ENCODE measurements at places on chromosomes 5 and 9.

GRCh38 chr9:123174079-123174478 lies 94.3 kb downstream of the STRBP start:
- no peak for DNase-seq

DNA sequence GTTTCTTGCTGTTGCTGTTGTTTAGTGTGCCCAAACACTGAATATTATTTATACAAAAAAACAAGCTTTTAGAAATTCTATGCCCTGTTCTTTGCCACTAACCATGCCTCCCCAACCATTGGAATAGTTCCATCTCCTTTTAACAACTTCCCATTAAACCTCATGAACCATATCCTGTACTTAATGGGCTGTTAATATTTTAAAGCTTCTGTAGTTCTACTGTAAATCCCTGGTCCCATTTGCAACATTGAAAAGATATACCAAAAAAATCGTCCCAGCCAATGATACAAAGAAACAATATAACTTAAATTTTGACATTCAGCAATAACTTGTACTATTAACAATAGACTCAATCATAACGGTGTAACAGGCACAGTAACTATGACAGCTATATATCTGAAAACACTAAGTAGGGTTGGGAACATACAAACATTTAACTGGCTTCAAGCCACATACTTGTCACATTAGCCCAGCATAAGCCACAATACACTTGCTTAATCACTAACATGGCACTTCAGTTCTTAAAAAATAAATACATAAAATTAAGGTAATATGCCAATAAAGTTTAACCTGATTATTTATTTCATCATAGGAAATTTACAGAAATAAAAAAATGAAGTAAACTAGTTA lies 86.1 kb downstream of the ADAMTS6 start:
- no peak for DNase-seq

DNA sequence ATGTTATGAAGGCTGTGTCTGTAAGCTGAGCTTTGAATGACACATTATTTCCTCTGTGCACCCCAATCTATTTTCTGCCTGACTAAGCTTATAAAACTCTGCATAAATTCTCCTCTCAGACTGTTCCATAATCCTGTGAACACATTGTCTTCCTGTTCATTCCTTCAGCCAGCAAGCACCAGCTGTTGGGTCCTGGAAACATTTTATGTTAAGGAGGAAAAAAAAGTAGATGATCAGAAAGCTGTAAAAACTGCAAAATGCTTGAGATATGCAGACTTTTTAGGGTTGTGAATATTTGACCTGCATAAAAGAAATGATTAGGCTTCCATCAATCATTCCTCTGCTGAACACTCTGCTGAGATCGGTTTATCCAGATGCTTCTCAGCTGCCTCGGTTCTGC lies 1246.0 kb upstream of the DMAC1 start:
- DNase-seq = no peak

DNA sequence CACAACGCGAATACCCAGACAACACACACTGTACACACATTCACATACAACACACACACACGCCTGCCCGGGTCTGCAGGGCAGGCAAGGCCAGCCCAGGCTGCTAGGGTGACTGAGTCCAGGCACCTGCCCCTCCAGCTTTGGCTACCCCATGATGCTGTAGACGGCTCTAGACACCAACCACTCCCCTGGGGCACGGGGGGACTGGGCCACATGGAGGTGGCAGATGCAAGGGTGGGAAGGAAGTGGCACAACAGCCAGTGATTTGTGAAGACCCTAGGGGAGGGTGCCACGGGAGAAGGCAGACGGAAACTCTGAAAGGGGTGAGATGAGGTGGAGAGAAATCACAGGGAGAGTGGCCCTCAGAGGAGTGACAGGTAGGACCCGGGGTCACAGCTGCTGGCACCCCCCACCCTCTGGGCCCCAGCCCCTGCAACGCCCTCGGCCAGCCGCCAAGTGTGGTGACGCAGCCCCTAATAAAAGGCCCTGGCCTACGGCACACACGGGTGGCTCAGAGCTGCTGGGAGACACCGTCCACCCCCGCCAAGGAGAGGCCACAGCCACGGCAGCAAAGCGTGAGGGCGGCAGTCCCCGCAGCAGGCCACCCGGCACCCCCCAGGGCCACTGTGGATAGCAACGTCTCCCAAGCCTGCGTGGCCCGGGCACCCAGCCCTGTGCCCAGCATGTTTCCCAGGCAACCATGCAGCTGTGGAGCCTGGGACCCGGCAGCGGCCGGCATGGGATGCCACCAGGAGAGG lies 6.6 kb upstream of the CCDC187 start:
- DNase-seq = no peak

DNA sequence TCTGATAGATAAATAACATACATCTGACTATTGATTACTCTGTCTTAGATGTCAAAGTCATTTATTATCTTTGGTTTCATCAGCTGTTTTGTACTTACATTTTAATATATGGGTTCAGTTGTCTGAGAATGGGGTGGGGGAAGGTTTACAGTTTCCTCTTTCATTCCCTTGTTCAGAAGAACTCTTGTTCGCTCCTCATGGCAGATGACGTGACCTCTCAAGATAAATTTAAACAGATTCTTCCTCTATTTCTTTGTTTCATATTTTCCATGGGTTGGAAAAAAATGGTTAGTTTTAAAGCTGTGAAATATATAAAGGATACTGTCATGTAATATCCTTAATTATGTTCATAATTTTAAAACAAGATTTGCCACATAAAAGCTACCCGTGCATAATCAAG lies 61.4 kb downstream of the TSSK1B start:
- no peak for DNase-seq

DNA sequence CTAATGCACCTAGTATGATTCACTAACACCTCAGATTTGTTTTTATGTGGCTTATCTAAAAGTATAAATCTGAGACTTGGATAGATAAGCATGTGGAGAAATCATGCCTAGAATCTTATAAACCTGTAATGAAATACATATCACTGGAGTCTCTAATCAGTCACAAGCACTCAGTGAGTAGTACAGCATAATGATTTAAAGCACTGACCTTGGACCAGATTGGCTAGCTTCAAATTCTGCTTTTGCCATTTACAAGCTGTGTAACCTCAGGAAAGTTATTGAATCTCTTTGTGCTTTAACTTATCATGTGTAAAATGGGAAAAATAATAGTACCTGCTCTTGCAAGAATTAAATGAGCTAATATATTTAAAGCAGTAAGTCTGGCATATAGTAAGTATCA lies 61.2 kb upstream of the ALDH1A1 start:
- no peak for DNase-seq

- DNase-seq = no peak
These were observed 38.9 kb downstream of the PTTG1 start for GRCh38 chr5:160460377-160461049.

- DNase-seq = no peak
These were observed 142.0 kb upstream of the CHD1 start for GRCh38 chr5:99070822-99071221.

DNA sequence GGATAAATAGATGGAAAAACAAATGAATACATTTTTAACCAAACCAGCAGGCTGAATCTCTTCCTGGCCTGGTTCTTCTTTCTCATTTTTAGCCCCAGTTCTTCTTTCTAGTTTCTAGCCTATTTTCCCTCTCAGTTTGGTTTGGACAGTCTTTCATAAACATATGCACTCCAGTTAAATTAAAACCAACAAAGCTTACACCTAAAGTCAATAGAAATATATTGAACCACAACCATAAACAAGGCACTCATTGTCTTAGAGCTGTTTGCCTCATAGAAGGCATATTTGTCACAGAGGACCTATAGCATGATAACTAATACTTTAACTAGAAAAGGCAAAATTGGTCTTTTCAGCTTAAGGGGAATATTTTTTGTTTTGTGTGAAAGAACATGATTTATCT lies 638.3 kb downstream of the NR2F1-AS1 start:
- DNase-seq = no peak

- no peak for DNase-seq
These were observed 80.6 kb upstream of the SIMC1 start for GRCh38 chr5:176157656-176158055.

- no peak for DNase-seq
These were observed 33.3 kb downstream of the PIK3R1 start for GRCh38 chr5:68248896-68249295.

DNA sequence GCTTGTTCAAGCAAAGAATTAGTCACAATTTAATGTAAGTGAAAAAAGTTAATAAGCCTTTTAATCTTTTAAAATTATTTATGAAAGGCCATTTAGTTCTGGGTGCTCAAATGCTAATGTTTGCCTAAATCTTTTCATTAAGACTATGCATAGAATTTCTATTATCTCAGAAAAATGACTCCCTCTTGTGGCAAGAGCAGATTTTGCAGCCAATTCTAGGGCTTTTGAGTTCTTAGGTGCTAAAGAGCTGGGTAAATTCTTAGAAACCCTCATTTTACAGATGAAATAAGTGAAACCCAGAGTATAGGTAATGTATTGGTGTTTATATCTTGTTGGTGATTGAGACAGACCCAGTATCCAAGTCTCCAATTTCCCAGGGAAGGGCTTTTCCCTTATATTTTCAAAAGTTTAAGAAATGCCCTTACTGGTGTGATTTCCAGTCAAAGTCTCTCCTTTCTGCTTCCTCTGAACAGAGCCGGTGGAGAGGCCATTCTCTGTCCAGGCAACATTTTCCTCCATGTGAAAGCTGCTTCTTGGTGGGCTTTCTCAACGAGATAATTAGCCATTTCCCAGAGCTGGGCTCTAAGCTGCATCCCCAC lies 24.1 kb upstream of the PCSK5 start:
- DNase-seq = no peak

GRCh38 chr9:78144008-78144381 lies 91.9 kb upstream of the CEP78 start:
- no peak for DNase-seq

GRCh38 chr9:122562134-122562760 lies 9.3 kb downstream of the OR1N2 start:
- no peak for DNase-seq

DNA sequence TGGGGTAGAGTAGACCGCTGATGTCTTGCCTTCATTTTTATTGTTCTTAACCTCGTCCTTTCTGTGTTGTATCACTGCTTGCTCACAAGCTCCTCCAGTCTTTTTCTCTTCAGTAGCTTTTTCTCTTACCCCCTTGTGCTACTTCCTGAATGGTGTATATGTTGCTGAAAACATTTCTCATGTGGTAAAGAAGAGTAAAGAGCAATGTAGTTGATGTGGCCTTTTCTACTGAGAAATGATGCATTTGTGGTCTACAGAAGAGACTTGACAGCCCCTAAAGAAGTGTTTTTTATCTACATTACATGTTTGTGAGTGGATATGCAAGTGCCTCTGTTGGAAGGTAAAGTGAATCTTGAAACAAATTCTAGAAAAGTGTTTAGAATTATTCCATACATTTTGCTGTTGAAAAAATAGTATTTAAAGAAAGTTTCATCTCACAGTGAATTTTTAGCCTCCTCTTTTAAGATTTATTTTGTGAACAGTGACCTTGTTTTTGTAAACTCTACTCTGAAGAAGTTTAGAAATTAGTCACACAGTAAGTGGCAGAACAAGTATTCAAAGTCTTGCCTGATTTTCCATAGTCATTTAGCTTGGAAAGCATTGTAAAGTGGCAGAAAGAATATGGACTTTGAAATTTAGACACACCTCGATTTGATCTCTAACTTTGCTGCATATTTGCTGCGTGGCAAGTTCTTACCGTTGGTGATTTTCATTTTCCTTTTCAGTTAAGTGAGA lies 17.4 kb downstream of the CDC42SE2 start:
- no peak for DNase-seq

DNA sequence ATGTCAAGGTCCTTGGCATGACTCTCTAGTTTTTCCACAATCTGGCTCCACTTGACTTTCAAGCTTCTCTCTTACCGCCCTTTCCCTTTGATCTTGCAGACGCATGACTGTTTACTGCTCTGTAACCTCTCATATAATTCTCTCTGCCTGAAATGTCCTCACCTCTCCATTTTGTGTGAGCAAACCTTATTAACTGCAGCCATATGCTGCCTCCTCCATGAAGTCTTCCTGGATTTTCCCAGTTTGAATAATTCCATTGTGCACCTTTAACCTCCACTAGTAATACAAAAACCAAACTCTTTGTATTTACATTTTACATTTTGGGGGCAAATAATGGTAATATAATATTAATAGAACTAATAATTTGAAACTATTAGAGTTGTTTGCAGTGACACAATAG lies 9.5 kb upstream of the C9orf72 start:
- DNase-seq = no peak

- DNase-seq = no peak
These were observed 26.3 kb upstream of the CEP120 start for GRCh38 chr5:123449424-123449974.

DNA sequence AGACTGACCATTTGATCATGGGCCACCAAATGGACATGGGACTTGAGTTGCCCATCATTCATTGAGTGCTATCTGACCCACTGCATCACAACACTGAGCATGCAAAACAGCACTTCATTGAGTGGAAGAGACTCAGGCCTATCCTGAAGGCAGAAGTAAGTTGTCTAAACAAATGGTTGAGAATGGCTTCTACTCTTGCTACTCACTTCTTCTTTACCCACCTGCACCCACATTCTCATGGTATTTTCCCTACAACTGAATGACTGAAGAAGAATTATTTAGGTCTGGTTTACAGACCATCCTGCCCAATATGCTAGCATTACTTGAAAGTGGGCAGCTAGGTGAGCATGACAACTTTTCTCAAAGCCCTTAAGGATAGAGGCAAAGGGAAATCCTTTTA lies 41.0 kb upstream of the PIP5K1B start:
- no peak for DNase-seq

DNA sequence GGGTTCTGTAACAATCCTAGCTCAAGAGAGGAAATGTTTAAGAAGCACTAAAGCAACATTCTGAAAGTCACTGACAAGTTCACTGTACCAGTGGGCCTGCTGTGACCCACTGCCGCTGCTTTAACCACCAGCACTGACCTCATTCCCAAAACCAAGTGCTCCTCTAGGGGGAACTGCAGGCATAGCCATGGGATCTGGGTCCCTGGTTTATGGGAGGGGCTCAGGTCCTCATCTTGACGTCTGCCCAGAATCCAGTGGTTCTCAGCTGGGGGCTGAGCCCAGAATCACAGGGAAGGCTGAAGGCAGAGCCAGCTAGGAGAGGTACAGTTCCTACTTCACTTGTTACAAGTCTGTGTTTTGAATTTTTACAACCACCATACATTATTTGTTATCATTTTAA lies 36.1 kb upstream of the SLC2A8 start:
- DNase-seq = no peak

DNA sequence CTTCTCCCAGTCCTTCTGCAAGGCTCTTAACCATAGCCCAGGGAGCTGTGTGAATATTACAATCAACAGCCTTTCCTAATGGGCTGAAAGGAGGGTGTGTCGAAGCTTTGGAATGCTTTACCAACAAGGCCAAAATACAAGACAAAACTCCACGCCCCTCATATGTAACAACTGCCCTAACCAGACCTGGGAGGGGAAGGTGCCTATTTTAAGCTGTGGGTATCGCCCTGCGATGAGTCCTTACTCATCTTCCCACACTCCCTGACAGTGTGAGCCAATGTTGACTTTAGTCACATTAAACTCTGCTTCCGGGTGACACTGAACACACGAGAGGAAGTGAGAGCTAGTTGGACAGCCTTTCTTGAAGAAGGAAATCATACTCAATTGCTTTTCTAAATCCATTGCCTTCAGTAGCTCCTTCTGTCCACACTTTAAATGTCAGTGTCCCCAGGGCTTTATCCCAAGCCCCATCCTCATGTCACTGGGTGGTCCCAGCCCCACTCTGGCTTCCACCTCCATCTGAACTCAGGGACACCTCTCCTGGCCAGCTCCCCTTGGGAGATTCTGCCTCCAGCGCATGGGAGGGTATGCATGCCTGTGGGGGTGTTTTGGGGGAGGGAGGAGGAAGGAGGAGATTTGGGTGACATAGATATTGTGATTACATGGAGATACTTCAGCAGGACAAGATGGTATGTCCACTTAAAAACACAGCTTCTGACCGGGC lies 6.5 kb upstream of the TBC1D9B start:
- no peak for DNase-seq

Data from GF-D8 (cell line).